ENCODE measurements at places on chromosomes 5 and 9. TPM values are rescaled to one million over a fixed set of nuclear protein-coding genes. Genes with fewer than 3 reads are reported as not detected.

DNA sequence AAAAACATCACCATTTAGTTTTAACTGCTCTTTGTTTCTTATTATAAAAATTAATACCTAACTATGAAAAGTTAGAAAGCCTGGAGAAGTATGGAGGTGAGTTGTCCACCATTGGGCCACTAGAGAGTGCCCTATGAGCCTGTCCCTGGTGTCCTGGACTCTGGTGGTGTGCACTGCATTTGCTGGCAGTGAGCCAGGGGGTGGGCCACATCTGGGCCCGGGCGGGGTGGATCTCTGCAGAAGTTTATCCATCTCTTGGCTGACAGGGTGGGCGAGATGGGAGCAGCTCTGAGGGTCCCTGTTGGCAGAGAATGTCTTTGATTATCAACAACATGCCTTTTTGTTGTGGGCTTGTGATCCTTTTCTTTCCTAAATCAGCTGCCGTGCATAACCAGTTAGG lies 8.2 kb downstream of the TENT4A start:
- H3K27me3 ChIP-seq: no peaks in the 10 kb centered on the region
- H3K27ac ChIP-seq: no peak overlapping the region
- H3K36me3 ChIP-seq: peaks cover 2% of the 10 kb centered on the region
- no peak overlapping the region for H3K4me3 ChIP-seq
- peaks cover 69% of the 10 kb centered on the region for H3K4me1 ChIP-seq

GRCh38 chr9:129932303-129933151 lies 97.3 kb downstream of the USP20 start:
- H3K27me3 ChIP-seq: no peaks in the 10 kb centered on the region
- H3K36me3 ChIP-seq: no peaks in the 10 kb centered on the region
- H3K4me3 ChIP-seq: no peak overlapping the region
- no peak for DNase-seq
- H3K4me1 ChIP-seq: peaks cover 40% of the 10 kb centered on the region
- H3K27ac ChIP-seq: no peak overlapping the region

The SLC25A2 gene
- total RNA-seq: 0.72 TPM

DNA sequence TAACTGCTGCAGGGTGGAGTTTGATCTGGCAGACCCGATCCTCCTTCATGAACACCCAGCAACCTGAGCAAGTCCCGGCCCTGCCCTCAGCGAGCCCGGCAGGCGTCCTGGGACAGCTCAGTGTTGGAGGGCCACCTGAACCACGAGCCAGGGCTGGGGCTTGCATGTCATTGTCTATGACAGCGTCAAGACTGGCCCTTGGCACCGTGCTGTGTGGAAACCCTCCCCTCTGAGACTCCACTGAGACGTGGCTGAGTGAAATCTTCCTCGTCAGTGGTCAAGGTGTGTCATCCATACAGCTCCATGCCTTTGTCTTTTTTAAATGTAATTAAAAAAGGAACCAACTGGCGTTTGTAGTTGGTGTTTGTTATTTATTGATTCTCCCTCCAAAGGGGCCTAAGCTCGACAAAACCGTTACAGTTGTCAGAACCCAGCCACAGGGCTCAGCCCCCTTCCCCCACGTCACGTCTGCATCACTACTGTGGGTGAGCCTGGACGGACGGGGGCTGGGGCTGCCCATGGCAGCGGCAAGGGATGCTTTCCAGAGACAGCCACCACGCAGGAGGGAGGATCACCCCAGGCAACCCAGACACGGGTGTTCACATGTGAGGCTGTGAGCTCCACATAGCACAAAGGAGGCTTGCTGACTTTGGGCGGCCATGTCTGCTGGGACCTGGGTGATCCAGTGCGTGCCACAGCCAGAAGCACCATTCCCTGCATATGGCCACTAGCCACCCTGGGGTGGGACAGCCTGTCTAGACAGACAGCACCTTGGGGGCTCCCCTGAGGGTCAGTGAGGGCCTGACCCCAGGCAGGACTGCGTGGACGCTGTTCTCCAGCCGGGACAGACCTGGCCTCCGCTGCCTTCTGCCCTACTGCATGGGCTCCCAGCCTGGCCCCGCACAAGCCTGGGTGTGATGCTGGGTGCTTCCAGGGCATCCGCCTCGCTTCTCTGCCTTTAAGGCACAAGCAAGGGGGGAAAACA lies 7.3 kb downstream of the UCK1 start:
- H3K27me3 ChIP-seq: no peaks in the 10 kb centered on the region
- no peak for DNase-seq
- no peaks in the 10 kb centered on the region for H3K4me1 ChIP-seq
- peak overlapping the region; percentile 54 for H3K4me3 ChIP-seq
- H3K36me3 ChIP-seq: peaks cover 11% of the 10 kb centered on the region
- no peak overlapping the region for H3K27ac ChIP-seq

The SOHLH1 gene
- total RNA-seq: not detected

DNA sequence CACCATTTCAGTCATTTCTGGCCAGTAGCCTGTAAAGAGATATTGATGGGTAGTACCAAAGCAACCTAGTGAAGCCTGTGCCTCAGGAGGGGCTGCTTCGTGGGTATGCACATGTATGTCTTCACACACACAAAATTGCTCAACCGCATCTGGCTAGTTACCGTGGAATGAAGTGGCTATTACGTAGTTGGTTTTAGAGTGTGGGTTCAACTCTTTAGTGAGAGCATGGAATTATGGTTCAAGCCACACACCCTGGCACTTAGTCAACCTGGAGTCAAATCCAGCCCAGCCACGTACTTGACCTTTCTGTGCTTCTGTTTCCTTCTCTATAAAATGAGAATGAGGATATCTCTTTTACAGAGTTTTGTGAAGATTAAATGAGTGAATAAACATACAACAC lies 174.9 kb downstream of the TTC39B start:
- H3K36me3 ChIP-seq: no peaks in the 10 kb centered on the region
- H3K27me3 ChIP-seq: peaks cover 2% of the 10 kb centered on the region
- H3K4me1 ChIP-seq: peaks cover 31% of the 10 kb centered on the region
- no peak for DNase-seq
